ENCODE measurements at places on chromosomes 3 and 15. TPM values are rescaled to one million over a fixed set of nuclear protein-coding genes. Genes with fewer than 3 reads are reported as not detected.

Gene KLHL40
- not detected for total RNA-seq

Gene ROPN1
- not detected for total RNA-seq

Gene CFAP20DC
- total RNA-seq: 1.5 TPM

Gene CTNNB1
- 104 TPM for total RNA-seq

Gene GP9
- not detected for total RNA-seq

- no peak overlapping the region for H3K4me3 ChIP-seq
- peaks cover 17% of the 10 kb centered on the region for H3K4me1 ChIP-seq
- peak overlapping the region; percentile 25 for H3K27ac ChIP-seq
- no peaks in the 10 kb centered on the region for H3K36me3 ChIP-seq
Measured at GRCh38 chr3:129233538-129233937, 15.9 kb upstream of the COPG1 start.

GRCh38 chr3:44968447-44968858 lies 7.5 kb downstream of the ZDHHC3 start:
- peaks cover 68% of the 10 kb centered on the region for H3K4me1 ChIP-seq
- H3K4me3 ChIP-seq: no peak overlapping the region
- peaks cover 3% of the 10 kb centered on the region for H3K36me3 ChIP-seq
- DNase-seq: no peak

- H3K27me3 ChIP-seq: no peaks in the 10 kb centered on the region
- H3K36me3 ChIP-seq: peaks cover 4% of the 10 kb centered on the region
- H3K4me3 ChIP-seq: no peak overlapping the region
- peak overlapping the region; percentile 44 for H3K27ac ChIP-seq
- DNase-seq: no peak
Measured at GRCh38 chr15:98903377-98904018, 104.1 kb downstream of the PGPEP1L start.

DNA sequence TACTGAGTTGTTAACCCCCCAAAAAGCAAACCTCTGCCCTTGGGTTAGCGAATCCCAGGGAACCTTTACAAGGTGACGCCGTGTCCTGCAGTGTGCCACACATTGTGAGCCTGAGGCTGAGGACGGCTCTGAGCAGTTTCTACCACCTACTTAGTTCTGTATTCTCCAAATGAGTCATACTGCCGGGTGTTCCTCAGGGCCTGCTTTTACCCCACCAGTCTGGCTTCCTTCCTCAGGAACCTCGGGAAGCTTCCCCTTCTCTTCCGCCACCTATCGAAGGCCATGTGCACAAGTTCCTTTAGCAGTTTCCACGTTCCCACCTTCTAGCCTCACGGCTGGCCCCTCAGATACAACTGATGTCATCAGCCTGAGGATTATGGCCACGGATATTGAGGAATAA lies 384.0 kb upstream of the TPM1 start:
- DNase-seq: peak; percentile 2
- H3K4me1 ChIP-seq: no peaks in the 10 kb centered on the region
- no peaks in the 10 kb centered on the region for H3K27me3 ChIP-seq
- H3K4me3 ChIP-seq: no peak overlapping the region
- H3K36me3 ChIP-seq: no peaks in the 10 kb centered on the region

DNA sequence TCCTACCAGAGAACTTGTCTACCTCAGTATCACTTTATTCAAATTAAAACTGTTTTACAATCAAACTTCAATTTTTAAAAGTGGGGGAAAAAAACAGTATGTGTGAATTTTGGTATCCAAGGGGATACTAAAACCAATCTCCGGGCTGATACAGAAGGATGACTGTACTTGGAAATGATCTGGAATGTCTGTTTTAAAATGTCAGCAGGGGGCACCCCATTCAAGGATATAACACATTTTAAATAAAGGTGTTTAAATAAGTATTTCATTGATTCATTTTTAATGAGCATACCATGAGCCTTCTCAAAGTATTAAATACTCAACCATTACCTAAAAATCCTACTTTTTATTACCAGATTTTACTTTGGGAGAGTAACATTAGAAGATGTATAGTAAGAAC lies 67.9 kb downstream of the ULK4 start:
- no peaks in the 10 kb centered on the region for H3K27me3 ChIP-seq
- no peak overlapping the region for H3K27ac ChIP-seq
- peaks cover 15% of the 10 kb centered on the region for H3K36me3 ChIP-seq

GRCh38 chr3:171306631-171307030 lies 153.6 kb downstream of the TNIK start:
- no peaks in the 10 kb centered on the region for H3K27me3 ChIP-seq
- H3K27ac ChIP-seq: no peak overlapping the region
- peaks cover 47% of the 10 kb centered on the region for H3K4me1 ChIP-seq
- no peak overlapping the region for H3K4me3 ChIP-seq
- peaks cover 6% of the 10 kb centered on the region for H3K36me3 ChIP-seq

DNA sequence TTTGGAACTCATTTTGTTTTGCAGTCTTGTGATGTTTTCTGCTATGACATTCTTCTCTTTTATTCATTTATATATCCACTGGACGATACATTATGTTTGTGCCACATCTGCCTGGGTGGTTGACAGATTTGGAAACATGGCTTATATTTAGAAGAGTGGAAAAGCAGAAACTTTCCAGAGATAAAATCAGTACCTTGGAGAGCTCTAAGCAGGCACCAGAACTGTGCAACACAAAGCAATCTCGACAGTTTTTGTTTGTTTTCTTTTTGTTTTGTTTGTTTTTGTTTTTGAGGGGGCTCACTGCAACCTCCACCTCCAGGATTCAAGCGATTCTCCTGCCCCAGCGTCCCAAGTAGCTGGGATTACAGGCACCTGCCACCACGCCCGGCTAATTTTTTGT lies 45.5 kb downstream of the SYN2 start:
- H3K36me3 ChIP-seq: no peaks in the 10 kb centered on the region
- DNase-seq: no peak
- H3K4me3 ChIP-seq: no peak overlapping the region
- no peak overlapping the region for H3K27ac ChIP-seq

- peaks cover 5% of the 10 kb centered on the region for H3K4me1 ChIP-seq
- no peaks in the 10 kb centered on the region for H3K36me3 ChIP-seq
- no peak for DNase-seq
- no peak overlapping the region for H3K27ac ChIP-seq
Measured at GRCh38 chr15:31497838-31498237, 171.2 kb downstream of the KLF13 start.

- no peaks in the 10 kb centered on the region for H3K4me1 ChIP-seq
- no peaks in the 10 kb centered on the region for H3K27me3 ChIP-seq
- H3K36me3 ChIP-seq: peaks cover 24% of the 10 kb centered on the region
- H3K27ac ChIP-seq: no peak overlapping the region
- H3K4me3 ChIP-seq: no peak overlapping the region
Measured at GRCh38 chr3:33537133-33537532, 96.9 kb upstream of the UBP1 start.

DNA sequence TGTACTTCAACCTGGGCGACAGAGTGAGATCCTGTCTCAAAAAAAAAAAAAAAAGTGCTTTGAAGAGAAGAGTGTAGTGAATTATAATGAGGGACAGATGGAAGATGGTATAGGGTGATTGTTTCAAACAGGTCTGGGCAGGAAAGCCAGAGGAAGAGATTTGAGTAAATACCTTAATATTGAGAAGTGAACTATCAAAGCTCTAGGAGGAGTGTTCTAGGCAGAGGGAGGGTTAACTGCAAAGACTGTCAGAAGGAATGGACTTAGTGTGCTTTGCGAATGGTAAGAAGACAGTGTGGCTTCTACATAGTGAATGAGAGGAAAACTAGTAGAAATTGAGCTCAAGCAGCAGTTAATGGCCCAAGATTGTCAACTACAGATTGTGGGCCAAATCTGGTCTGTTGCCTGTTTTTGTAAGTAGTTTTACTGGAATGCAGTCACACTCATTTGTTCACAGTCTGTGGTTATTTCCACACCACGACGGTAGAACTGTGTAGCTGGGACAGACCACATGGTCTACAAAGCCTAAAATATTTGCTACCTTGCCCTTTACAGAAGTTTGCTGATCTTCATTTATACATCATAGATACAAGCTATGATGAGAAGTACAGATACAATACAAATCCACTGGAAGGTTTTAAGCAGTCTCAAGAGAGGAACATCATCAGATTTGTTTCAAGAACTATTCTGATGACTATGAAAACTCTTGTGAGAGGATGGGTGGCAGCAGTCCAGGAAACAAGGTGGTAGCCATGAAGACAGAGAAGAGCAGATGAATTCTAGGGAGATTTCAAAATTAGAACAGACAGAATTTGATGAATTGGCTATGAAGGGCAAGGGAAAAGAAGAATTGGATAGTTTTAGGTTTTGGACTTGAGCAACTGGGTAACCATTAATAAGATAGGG lies 16.5 kb upstream of the USP50 start:
- peaks cover 20% of the 10 kb centered on the region for H3K4me1 ChIP-seq
- no peaks in the 10 kb centered on the region for H3K27me3 ChIP-seq
- H3K4me3 ChIP-seq: no peak overlapping the region
- H3K27ac ChIP-seq: peak overlapping the region; percentile 83
- peak; percentile 28 for DNase-seq

DNA sequence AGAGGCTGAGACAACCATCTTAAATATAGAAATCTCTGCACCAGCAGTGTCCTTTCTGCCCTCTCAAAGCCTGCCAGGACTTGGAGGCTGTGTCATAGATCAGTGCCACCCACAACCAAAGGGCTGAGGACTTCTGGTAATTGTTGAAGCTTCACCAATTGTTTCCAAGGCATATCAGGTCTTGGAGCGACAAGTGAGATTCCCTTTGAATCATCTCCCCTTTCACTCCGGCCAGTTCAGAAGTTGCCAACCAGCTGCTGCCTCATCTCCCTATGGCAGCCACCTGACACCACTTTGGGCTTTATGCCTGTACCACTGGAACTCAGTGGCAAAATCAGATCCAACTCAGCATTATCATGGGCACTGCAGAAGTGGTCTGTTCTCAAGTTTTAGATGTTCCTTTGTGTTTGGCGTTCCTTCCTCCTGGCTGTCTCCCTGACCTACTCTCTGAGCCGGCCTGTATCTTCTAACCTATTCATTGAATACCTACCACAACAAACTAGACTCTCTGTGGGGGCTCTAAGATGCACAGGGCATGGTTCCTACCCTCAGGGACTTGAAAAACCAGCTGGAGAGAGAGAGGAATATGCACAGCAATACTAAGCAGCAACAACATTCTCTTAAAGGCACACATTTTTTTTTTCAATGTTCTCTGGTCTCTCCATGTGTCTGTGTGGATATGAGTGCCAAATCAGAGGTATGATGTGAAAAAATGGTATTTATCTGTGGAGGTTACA lies 90.8 kb upstream of the PFN2 start:
- DNase-seq: no peak
- H3K27me3 ChIP-seq: peaks cover 7% of the 10 kb centered on the region
- H3K36me3 ChIP-seq: no peaks in the 10 kb centered on the region
- H3K4me1 ChIP-seq: no peaks in the 10 kb centered on the region
- no peak overlapping the region for H3K27ac ChIP-seq
- no peak overlapping the region for H3K4me3 ChIP-seq

DNA sequence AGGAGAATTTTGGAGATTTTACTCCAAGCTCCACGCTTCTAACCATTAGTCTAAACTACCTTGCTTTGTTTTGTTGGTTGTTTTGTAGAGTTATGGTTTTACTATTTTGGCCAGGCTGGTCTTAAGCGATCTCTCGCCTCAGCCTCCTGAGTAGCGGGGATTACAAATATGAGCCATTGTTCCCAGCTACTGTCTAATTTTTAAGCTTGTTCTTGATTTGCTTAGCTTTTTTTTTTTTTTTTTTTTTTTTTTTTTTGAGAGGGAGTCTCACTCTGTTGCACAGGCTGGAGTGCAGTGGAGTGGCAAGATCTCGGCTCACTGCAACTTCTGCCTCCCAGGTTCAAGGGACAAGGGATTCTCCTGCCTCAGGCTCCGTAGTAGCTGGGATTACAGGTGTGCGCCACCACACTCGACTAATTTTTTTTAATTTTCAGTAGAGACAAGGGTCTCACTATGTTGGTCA lies 28.5 kb downstream of the EFCAB12 start:
- peaks cover 19% of the 10 kb centered on the region for H3K36me3 ChIP-seq
- peak overlapping the region; percentile 98 for H3K27ac ChIP-seq
- H3K27me3 ChIP-seq: no peaks in the 10 kb centered on the region
- H3K4me1 ChIP-seq: peaks cover 29% of the 10 kb centered on the region

- H3K27ac ChIP-seq: no peak overlapping the region
- H3K27me3 ChIP-seq: peaks cover 8% of the 10 kb centered on the region
- no peaks in the 10 kb centered on the region for H3K4me1 ChIP-seq
- H3K36me3 ChIP-seq: no peaks in the 10 kb centered on the region
- no peak for DNase-seq
- no peak overlapping the region for H3K4me3 ChIP-seq
Measured at GRCh38 chr3:131708241-131708640, 205.5 kb upstream of the MRPL3 start.

DNA sequence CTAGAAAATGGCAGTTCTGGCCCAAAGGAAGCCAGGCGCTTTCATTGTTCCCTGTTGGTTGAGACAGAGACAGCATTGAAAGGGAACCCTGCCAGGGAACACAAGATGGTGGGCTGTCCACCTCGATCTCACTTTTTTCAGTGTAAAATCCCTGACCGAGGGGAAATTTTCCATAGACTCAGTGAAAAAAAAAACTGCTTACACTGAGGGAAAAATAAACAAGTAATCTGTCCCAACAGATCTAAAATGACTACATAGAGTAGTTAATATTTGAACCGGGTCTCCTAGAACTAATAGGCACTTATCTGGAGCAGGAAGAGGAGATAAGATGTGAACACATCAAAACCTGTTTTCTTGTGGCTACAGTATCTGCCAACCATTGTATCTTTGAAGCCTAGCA lies 763.4 kb upstream of the GOLIM4 start:
- H3K4me1 ChIP-seq: no peaks in the 10 kb centered on the region
- H3K27me3 ChIP-seq: no peaks in the 10 kb centered on the region
- no peak overlapping the region for H3K4me3 ChIP-seq

GRCh38 chr3:19931180-19931692 lies 2.8 kb downstream of the EFHB start:
- H3K4me3 ChIP-seq: peak overlapping the region; percentile 11
- peak overlapping the region; percentile 84 for H3K27ac ChIP-seq
- peaks cover 11% of the 10 kb centered on the region for H3K27me3 ChIP-seq
- no peaks in the 10 kb centered on the region for H3K36me3 ChIP-seq

- H3K4me1 ChIP-seq: peaks cover 17% of the 10 kb centered on the region
- DNase-seq: peak; percentile 37
- no peaks in the 10 kb centered on the region for H3K36me3 ChIP-seq
- H3K4me3 ChIP-seq: peak within 1 kb of the TSS; percentile 81
- H3K27me3 ChIP-seq: peaks cover 51% of the 10 kb centered on the region
Measured at GRCh38 chr15:83106994-83107840, at the start of gene TM6SF1. TSS of gene TM6SF1 (plus strand) at chr15:83107645. CDS start at chr15:83107681, 36 bp downstream.

DNA sequence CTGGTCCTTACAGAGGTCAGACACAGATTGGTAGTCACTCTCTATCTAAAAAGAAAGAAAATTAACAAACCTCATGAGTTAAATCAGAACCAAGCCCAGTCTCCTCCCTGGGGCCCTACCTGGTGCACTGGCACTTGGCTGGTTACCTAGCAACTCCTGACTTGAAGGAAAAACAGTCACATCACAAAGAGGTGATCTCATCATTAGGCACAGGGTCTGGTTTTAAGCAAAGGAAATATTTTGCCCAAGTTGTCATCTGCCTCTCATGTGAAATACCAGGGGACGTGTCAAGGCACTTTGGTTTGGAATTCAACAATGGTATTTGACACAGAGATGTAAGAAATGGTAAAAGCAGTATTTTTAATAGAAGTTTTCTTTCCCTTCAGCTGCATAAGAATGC lies 47.7 kb upstream of the FMN1 start:
- peak; percentile 4 for DNase-seq
- peaks cover 3% of the 10 kb centered on the region for H3K27me3 ChIP-seq
- peaks cover 4% of the 10 kb centered on the region for H3K4me1 ChIP-seq
- no peaks in the 10 kb centered on the region for H3K36me3 ChIP-seq
- no peak overlapping the region for H3K27ac ChIP-seq

Data from activated CD8-positive, alpha-beta T cell treated with anti-CD3 and anti-CD28 coated beads for 36 hours (primary cell).